ENCODE measurements at places on chromosomes 6 and 20. TPM values are rescaled to one million over a fixed set of nuclear protein-coding genes. Genes with fewer than 3 reads are reported as not detected.

GRCh38 chr6:45655745-45656476 is 278.2 kb upstream of the SUPT3H start:
- no peak overlapping the region for H3K4me3 ChIP-seq
- DNase-seq, result no peak
- no peak overlapping the region for H3K27ac ChIP-seq
- peaks cover 7% of the 10 kb centered on the region for H3K27me3 ChIP-seq
- H3K4me1 ChIP-seq, result no peaks in the 10 kb centered on the region
- no peaks in the 10 kb centered on the region for H3K36me3 ChIP-seq

- no peak for DNase-seq
- H3K27ac ChIP-seq, result no peak overlapping the region
- H3K4me1 ChIP-seq, result peaks cover 9% of the 10 kb centered on the region
- no peaks in the 10 kb centered on the region for H3K27me3 ChIP-seq
Measured at GRCh38 chr6:12968290-12968689, 251.7 kb downstream of the PHACTR1 start.

DNA sequence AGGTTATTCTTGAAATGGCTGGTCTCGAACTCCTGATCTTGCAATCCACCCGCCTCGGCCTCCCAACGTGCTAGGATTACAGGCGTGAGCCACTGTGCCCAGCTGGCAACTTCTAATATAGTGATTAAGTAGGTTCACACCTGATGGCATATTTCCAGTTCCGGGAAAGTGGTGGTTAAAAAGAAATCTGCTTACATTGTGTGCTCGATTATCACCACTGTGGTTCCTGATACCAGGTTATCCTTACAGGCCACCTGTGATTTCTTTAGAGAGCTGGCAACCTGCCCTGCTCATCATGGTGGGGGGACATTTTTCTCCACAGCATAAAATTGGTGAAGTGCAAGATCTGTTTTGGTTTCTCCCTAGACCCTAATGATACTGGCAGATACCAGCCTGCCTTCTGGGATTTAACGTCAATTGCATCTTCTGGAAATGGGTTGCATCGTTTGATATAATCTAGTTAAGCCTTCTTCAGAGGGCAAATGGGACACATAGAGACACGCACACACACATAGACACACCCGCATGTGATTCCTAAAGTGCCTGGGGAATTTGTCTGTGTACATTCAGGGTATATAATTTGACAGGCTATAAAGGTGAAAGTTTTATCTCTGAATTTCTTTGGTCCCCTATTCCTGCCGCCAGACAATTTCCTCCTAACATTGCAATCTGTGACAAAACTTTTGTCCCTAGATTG is 49.7 kb upstream of the CITED2 start:
- H3K27ac ChIP-seq, result no peak overlapping the region
- H3K36me3 ChIP-seq, result no peaks in the 10 kb centered on the region
- no peak for DNase-seq
- no peaks in the 10 kb centered on the region for H3K27me3 ChIP-seq
- H3K4me1 ChIP-seq, result peaks cover 12% of the 10 kb centered on the region
- no peak overlapping the region for H3K4me3 ChIP-seq

- H3K27ac ChIP-seq, result no peak overlapping the region
- peaks cover 14% of the 10 kb centered on the region for H3K36me3 ChIP-seq
- DNase-seq, result no peak
- H3K4me1 ChIP-seq, result peaks cover 9% of the 10 kb centered on the region
- no peaks in the 10 kb centered on the region for H3K27me3 ChIP-seq
Measured at GRCh38 chr6:26599134-26599533, 2.4 kb downstream of the ABT1 start.

GRCh38 chr20:36647196-36648121 is 1.5 kb upstream of the SLA2 start:
- no peak overlapping the region for H3K4me3 ChIP-seq
- H3K4me1 ChIP-seq, result peaks cover 28% of the 10 kb centered on the region
- no peak for DNase-seq
- H3K27me3 ChIP-seq, result no peaks in the 10 kb centered on the region
- H3K36me3 ChIP-seq, result no peaks in the 10 kb centered on the region

- no peak overlapping the region for H3K27ac ChIP-seq
- H3K27me3 ChIP-seq, result no peaks in the 10 kb centered on the region
- no peak overlapping the region for H3K4me3 ChIP-seq
- DNase-seq, result no peak
- H3K4me1 ChIP-seq, result peaks cover 3% of the 10 kb centered on the region
- no peaks in the 10 kb centered on the region for H3K36me3 ChIP-seq
Measured at GRCh38 chr20:36346256-36346655, 40.1 kb downstream of the DLGAP4 start.

- no peak for DNase-seq
- H3K4me1 ChIP-seq, result peaks cover 23% of the 10 kb centered on the region
- peak overlapping the region; percentile 53 for H3K27ac ChIP-seq
- H3K27me3 ChIP-seq, result no peaks in the 10 kb centered on the region
- H3K36me3 ChIP-seq, result peaks cover 16% of the 10 kb centered on the region
- peak overlapping the region; percentile 41 for H3K4me3 ChIP-seq
Measured at GRCh38 chr6:31899215-31899614, 1.7 kb upstream of the EHMT2 start.

DNA sequence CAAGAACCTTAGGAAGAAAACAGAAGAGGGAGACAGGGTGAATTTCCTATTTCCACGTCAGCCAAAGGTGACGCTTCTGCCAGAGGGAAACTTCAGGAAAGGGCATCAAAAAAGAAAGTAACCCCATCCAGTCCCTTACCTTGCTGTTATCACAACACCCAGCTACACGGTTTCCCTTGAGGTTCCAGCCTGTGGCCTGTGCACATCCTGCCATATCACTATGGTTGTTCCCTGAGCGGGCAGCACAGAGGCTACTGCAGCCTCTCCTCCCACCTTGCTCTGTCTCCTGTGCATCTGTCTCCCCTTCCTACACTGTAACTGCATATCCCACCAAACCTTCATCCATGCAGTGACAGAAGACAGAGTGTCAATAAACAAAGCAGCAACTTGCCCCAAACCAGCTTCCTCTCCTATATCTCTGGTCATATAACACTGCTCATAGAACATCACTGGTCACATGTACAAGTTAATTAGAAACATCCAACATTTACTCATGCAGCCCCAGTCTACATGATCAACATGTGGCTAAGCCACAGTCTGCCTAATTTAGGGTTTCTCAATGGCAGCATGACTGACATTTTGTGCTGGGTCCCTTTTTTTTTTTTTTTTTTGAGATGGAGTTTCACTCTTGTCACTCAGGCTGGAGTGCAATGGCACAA is 54.7 kb downstream of the GFOD1 start:
- no peaks in the 10 kb centered on the region for H3K36me3 ChIP-seq
- H3K4me1 ChIP-seq, result peaks cover 38% of the 10 kb centered on the region
- no peak for DNase-seq
- no peaks in the 10 kb centered on the region for H3K27me3 ChIP-seq

GRCh38 chr6:125194941-125195340 is 41.4 kb downstream of the TPD52L1 start:
- H3K27ac ChIP-seq, result no peak overlapping the region
- no peaks in the 10 kb centered on the region for H3K36me3 ChIP-seq
- H3K4me1 ChIP-seq, result peaks cover 32% of the 10 kb centered on the region
- no peak overlapping the region for H3K4me3 ChIP-seq
- DNase-seq, result no peak

GRCh38 chr20:3794701-3795420 is 1.2 kb upstream of the CDC25B start:
- no peak for DNase-seq
- H3K36me3 ChIP-seq, result no peaks in the 10 kb centered on the region
- H3K4me3 ChIP-seq, result peak overlapping the region; percentile 82
- H3K27me3 ChIP-seq, result peaks cover 12% of the 10 kb centered on the region

- H3K4me1 ChIP-seq, result peaks cover 23% of the 10 kb centered on the region
- peak overlapping the region; percentile 86 for H3K4me3 ChIP-seq
- H3K36me3 ChIP-seq, result peaks cover 39% of the 10 kb centered on the region
- H3K27me3 ChIP-seq, result no peaks in the 10 kb centered on the region
Measured at GRCh38 chr6:118933855-118934460, 1.0 kb downstream of the MCM9 start.

DNA sequence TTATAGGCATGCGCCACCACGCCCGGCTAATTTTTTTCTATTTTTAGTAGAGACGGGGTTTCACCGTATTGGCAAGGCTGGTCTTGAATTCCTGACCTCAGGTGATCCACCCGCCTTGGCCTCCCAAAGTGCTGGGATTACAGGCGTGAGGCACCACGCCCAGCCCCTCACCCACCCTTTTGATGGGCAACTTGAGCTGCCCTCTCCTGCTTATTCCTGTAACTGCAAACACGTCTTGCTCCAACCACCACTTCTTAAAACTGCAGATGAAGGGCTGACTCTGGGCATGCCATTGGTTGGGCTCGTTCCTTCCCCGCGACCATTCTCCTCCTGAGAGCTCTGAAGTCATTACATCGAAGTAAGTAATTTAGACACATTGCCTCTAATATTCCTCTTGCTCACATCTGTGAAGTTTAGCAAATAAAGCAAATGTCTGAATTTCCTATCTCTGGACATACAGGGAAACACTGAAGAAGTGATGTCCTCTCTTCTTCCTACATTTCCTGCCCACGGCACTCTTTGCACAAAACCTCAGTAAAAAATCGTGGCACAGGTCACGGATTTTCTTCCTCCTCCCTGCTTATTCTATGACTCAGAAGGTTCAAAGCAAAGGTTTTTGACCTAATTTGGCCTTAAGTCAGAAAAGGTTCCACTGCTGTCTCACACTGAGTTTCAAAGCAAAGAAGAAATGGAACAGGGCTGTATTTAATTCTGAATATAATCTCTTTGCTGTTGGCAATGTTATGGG is 117.5 kb downstream of the GMPR start:
- H3K4me1 ChIP-seq, result peaks cover 5% of the 10 kb centered on the region
- no peak overlapping the region for H3K27ac ChIP-seq
- H3K27me3 ChIP-seq, result no peaks in the 10 kb centered on the region
- no peak overlapping the region for H3K4me3 ChIP-seq
- H3K36me3 ChIP-seq, result no peaks in the 10 kb centered on the region

Gene TMEM217
- total RNA-seq, result 0.61 TPM

Gene GSTA3
- total RNA-seq, result not detected
